ENCODE measurements at places on chromosomes 6 and 20. TPM values are rescaled to one million over a fixed set of nuclear protein-coding genes. Genes with fewer than 3 reads are reported as not detected.

The BCAS1 gene
- not detected for total RNA-seq

The PRPH2 gene
- 0.21 TPM for total RNA-seq

The SEMG2 gene
- total RNA-seq, result not detected

The PNLDC1 gene
- 0.11 TPM for total RNA-seq

The RIMS1 gene
- 0.67 TPM for total RNA-seq

The AGER gene
- 0.26 TPM for total RNA-seq

The ISM1 gene
- total RNA-seq, result under 0.01 TPM

The C4A gene
- total RNA-seq, result 1.3 TPM

The OLIG3 gene
- not detected for total RNA-seq

The MAPK13 gene
- 2.5 TPM for total RNA-seq

The WFDC9 gene
- total RNA-seq, result not detected

The COL11A2 gene
- 0.11 TPM for total RNA-seq

The NPBWR2 gene
- not detected for total RNA-seq

The PREX1 gene
- total RNA-seq, result 115 TPM

The THBS2 gene
- 3.2 TPM for total RNA-seq

The MYT1 gene
- not detected for total RNA-seq

The RIPPLY2 gene
- total RNA-seq, result not detected

The PRRT1 gene
- not detected for total RNA-seq

The SEC23B gene
- 64.4 TPM for total RNA-seq

The DDO gene
- 0.53 TPM for total RNA-seq

The KIF16B gene
- 10.6 TPM for total RNA-seq

The PRICKLE4 gene
- 0.67 TPM for total RNA-seq

The PHACTR3 gene
- total RNA-seq, result not detected

The TINAG gene
- not detected for total RNA-seq

The APCDD1L gene
- total RNA-seq, result 0.26 TPM

The KIAA0408 gene
- total RNA-seq, result not detected

The NNAT gene
- not detected for total RNA-seq

The NR2E1 gene
- not detected for total RNA-seq

The EFCAB8 gene
- 0.07 TPM for total RNA-seq

The CLDN20 gene
- not detected for total RNA-seq

The HTR1E gene
- not detected for total RNA-seq

The PAK5 gene
- total RNA-seq, result not detected

The RAET1L gene
- total RNA-seq, result not detected

Data from pulmonary artery endothelial cell (primary cell).